ENCODE measurements at places on chromosomes 13 and 19.
A peak's percentile ranks its signal among the peaks of the same experiment; 100 is the strongest.

- DNase-seq: peak; percentile 68
- no peaks in the 10 kb centered on the region for H3K36me3 ChIP-seq
- peak overlapping the region; percentile 48 for H3K4me3 ChIP-seq
- peaks cover 26% of the 10 kb centered on the region for H3K27me3 ChIP-seq
- peak overlapping the region; percentile 83 for H3K27ac ChIP-seq
Observed at GRCh38 chr19:47226426-47227351, 4.3 kb downstream of the BBC3 start.

GRCh38 chr13:74206061-74206561 lies 71.9 kb upstream of the KLF12 start:
- peaks cover 2% of the 10 kb centered on the region for H3K27me3 ChIP-seq
- H3K4me1 ChIP-seq: peaks cover 3% of the 10 kb centered on the region
- no peak for DNase-seq
- no peaks in the 10 kb centered on the region for H3K36me3 ChIP-seq

GRCh38 chr19:19305066-19305465 lies 15.2 kb downstream of the SUGP1 start:
- H3K4me3 ChIP-seq: no peak overlapping the region
- DNase-seq: no peak
- no peaks in the 10 kb centered on the region for H3K27me3 ChIP-seq
- peaks cover 85% of the 10 kb centered on the region for H3K36me3 ChIP-seq

DNA sequence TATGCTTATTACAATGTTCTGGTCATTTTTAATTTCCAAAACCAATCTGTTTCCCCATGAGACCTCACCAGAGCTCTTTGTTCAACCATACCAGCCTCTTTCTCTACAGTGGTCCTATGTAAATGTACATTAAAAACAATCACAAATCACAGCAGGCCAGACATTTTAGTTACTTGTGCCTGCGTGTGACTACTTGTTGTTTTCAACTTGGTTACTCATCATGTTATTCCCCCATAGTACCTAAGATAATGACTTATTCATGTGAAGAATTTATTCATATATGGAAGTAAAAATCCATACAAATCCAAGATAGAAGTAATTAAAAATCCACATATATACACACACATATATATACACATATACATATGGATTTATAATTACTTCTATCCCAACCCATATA lies 379.6 kb downstream of the SLITRK6 start:
- no peak overlapping the region for H3K4me3 ChIP-seq
- no peak overlapping the region for H3K27ac ChIP-seq
- H3K4me1 ChIP-seq: no peaks in the 10 kb centered on the region
- no peaks in the 10 kb centered on the region for H3K27me3 ChIP-seq
- DNase-seq: no peak
- no peaks in the 10 kb centered on the region for H3K36me3 ChIP-seq

DNA sequence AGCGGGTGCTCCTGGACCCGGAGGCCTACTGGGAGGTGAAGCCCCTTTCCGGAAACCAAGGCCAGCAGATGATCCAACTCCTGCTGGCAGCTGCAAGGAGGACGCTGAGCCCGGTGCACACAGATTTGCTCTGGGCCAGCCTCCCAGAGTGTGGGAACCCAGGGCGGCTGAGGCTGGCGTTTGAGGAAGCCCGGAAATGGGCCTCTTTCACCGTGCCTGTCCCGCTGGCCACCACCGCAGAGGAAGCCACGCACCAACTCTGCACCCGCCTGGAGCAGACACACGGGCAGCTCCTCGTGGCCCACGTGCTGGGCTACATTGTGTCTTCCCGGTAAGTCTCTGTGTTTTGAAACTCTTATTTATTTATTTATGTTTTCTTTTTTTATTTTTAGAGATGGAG lies 30.4 kb downstream of the NWD1 start:
- no peak overlapping the region for H3K4me3 ChIP-seq
- H3K27me3 ChIP-seq: no peaks in the 10 kb centered on the region
- no peak overlapping the region for H3K27ac ChIP-seq
- H3K4me1 ChIP-seq: no peaks in the 10 kb centered on the region

DNA sequence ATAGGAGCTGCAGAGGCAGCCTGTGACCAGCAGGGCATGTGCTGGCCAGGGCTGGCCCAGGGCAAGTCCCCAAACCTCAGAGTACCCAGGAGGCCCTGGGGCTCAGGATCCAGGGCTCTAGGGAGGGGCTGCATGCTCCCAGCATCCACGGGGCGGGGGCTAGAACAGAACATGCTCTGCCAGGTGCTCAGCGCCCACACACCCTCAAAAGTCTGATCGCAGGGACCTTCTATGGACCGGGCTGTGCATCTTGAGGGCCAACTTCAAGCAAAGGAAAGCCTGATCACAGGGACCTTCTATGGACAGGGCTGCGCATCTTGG lies 33.5 kb downstream of the ELL start:
- H3K27ac ChIP-seq: no peak overlapping the region
- DNase-seq: no peak
- H3K4me1 ChIP-seq: peaks cover 12% of the 10 kb centered on the region

DNA sequence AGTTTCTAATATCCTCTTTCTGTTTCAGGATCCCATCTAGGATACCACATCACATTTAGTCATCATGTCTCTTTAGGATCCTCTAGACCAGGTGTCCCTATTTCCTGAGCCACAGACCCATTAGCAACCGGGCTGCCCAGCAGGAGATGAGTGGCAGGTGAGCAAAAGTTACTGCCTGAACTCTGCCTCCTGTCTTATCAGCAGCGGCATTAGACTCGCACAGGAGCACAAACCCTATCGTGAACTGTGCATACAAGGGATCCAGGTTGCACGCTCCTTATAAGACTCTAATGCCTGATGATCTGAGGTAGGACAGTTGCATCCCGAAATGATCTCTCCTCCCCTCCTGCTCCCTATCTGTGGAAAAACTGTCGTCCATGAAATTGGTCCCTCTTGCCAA lies 7.8 kb upstream of the CEBPG start:
- peak; percentile 89 for DNase-seq
- no peaks in the 10 kb centered on the region for H3K27me3 ChIP-seq
- H3K27ac ChIP-seq: peak overlapping the region; percentile 75
- H3K4me1 ChIP-seq: peaks cover 38% of the 10 kb centered on the region

DNA sequence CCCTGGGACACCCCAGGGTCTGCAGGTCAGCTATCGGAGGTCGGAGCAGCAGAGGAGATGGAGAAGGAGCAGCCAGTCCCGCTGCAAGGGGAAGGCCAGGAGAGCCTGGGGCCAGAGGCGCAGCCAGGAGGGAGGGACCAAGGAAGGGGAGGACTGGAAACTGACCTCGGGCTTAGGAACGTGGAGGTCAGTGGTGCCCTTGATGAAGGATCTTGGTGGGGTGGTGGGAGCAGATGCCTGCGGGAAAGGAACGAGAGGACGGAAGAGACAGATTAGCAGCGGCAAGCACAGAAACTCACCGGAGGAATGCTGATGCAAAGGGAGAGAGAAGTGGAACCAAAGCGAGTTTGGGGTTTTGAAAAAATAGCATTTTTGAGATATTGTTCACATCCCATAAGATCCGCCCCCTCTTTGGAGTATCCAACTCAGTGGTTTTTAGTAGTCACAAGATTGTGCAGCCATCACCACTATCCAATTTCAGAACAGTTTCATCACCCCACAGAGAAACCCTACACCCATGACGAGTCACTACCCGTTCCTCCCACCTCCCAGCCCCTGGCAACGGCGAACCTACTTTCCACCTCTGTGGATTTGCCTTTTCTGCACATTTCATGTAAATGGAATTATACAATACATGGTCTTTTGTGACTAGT lies 22.1 kb downstream of the PLEKHF1 start:
- DNase-seq: no peak
- H3K27me3 ChIP-seq: no peaks in the 10 kb centered on the region
- H3K27ac ChIP-seq: no peak overlapping the region
- no peaks in the 10 kb centered on the region for H3K4me1 ChIP-seq
- H3K4me3 ChIP-seq: no peak overlapping the region
- no peaks in the 10 kb centered on the region for H3K36me3 ChIP-seq

- no peak overlapping the region for H3K4me3 ChIP-seq
- H3K27ac ChIP-seq: no peak overlapping the region
- H3K27me3 ChIP-seq: no peaks in the 10 kb centered on the region
- H3K36me3 ChIP-seq: no peaks in the 10 kb centered on the region
Observed at GRCh38 chr13:79987323-79987722, 353.6 kb downstream of the SPRY2 start.

DNA sequence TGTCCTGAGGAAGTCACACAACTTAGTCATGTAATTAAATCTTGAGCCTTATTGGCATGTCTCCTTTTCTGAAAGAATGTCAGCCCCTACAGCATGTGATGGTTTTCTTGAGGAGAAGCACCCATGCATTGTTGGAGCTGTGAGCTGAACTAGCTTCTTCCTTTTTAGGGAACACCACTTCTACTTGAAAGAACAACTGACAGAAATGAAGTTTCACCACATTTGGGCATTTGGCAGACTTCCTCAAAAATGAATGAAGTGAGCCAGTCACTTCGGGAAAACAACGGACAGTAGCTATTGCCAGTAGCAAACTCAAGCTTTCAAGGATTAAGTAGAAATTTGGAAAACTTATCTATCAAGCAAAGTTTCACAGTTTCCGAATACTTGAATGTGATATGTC lies 1351.3 kb downstream of the EFNB2 start:
- H3K4me1 ChIP-seq: no peaks in the 10 kb centered on the region
- no peak overlapping the region for H3K4me3 ChIP-seq
- no peak overlapping the region for H3K27ac ChIP-seq
- no peaks in the 10 kb centered on the region for H3K36me3 ChIP-seq
- DNase-seq: no peak

GRCh38 chr19:29212356-29212647 lies 649 bp downstream of the UQCRFS1 start:
- no peak for DNase-seq
- peak overlapping the region; percentile 78 for H3K4me3 ChIP-seq
- peaks cover 3% of the 10 kb centered on the region for H3K4me1 ChIP-seq
- H3K27ac ChIP-seq: peak overlapping the region; percentile 62
- H3K27me3 ChIP-seq: no peaks in the 10 kb centered on the region

DNA sequence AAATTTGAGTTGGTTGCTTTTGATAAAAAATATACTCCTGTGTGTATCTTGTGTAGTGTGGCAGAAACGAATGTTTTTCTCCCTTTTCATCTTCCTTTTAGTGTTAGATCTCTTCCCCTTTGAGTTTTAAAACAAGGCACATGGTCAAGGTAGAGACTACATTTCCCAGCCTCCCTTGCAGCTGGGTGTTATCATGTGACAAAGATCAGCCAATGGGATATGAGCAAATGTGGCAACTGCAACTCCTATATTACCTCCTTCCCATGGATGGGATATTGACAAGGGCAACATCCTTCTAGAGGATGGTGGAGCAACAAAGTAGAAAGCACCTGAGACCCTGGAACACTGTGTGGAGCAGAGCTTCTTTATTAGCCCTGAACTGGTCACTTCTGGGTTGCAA lies 42.4 kb downstream of the ADGRE3 start:
- H3K4me3 ChIP-seq: no peak overlapping the region
- H3K27ac ChIP-seq: no peak overlapping the region
- no peak for DNase-seq
- no peaks in the 10 kb centered on the region for H3K27me3 ChIP-seq
- no peaks in the 10 kb centered on the region for H3K36me3 ChIP-seq

- no peaks in the 10 kb centered on the region for H3K27me3 ChIP-seq
- no peak within 1 kb of the TSS for H3K4me3 ChIP-seq
- H3K4me1 ChIP-seq: no peaks in the 10 kb centered on the region
- H3K36me3 ChIP-seq: no peaks in the 10 kb centered on the region
- H3K27ac ChIP-seq: no peak within 1 kb of the TSS
Observed at GRCh38 chr19:54573330-54573872, at the start of gene LILRA2. Gene LILRA2, plus strand, starts transcription at chr19:54573790. Its CDS starts 89 bp downstream, at chr19:54573879.

- no peak for DNase-seq
- H3K36me3 ChIP-seq: no peaks in the 10 kb centered on the region
- no peak overlapping the region for H3K4me3 ChIP-seq
- H3K4me1 ChIP-seq: no peaks in the 10 kb centered on the region
- H3K27me3 ChIP-seq: no peaks in the 10 kb centered on the region
Observed at GRCh38 chr13:55577082-55577846, 1563.5 kb upstream of the PRR20A start.

DNA sequence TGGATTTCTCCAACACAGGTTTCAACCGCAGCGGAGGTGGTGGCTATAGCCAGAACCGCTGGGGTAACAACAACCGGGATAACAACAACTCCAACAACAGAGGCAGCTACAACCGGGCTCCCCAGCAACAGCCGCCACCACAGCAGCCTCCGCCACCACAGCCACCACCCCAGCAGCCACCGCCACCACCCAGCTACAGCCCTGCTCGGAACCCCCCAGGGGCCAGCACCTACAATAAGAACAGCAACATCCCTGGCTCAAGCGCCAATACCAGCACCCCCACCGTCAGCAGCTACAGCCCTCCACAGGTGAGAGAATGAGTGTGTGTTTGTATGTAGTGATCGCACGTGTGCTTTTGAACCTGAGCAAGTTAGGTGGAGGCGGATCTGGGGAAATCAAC lies 6.0 kb upstream of the CCDC97 start:
- no peak for DNase-seq
- no peak overlapping the region for H3K27ac ChIP-seq
- peaks cover 4% of the 10 kb centered on the region for H3K4me1 ChIP-seq
- peaks cover 88% of the 10 kb centered on the region for H3K36me3 ChIP-seq

- no peak for DNase-seq
- H3K27ac ChIP-seq: no peak overlapping the region
- H3K4me1 ChIP-seq: peaks cover 18% of the 10 kb centered on the region
- no peak overlapping the region for H3K4me3 ChIP-seq
- H3K27me3 ChIP-seq: peaks cover 63% of the 10 kb centered on the region
Observed at GRCh38 chr19:7863157-7863970, 10.8 kb downstream of the PRR36 start.

DNA sequence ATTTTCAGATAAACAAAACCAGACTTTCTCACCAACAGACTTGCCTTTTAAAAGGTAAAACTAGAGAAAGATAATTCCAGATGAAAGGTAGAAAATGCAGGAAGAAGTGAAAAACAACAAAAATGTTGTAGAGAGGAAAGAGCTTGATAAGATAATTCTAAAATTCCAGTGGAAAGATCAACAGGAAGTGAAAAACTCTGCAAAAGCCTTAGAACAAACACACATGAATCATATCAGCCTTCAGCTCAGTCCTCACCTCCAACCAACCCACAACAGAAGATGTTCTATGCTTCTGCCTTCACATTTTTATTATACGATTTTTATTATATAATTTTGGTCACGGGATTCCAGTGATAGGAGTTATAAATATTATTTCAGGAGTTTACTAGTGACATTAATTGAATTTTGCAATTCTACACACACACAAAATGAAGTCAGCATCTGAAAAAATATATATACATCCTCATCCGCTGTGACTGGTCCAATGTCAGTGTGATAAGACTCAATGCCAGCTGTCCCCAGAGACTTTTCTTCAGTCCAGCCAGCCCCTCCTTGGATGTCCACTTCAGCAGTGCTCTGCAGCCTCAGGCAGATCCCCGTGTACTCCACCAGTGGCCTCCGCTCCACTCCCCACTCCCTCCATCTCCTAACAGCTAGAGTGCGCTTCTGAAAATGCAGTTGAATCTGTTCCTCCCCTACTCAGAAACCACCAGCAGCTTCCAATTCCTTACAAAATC lies 57.9 kb downstream of the GADD45B start:
- peaks cover 4% of the 10 kb centered on the region for H3K4me1 ChIP-seq
- H3K4me3 ChIP-seq: no peak overlapping the region
- H3K36me3 ChIP-seq: no peaks in the 10 kb centered on the region
- H3K27me3 ChIP-seq: no peaks in the 10 kb centered on the region
- H3K27ac ChIP-seq: peak overlapping the region; percentile 70

Data from large intestine (tissue), 12 donors.